ENCODE measurements at places on chromosomes 7 and 10.

DNA sequence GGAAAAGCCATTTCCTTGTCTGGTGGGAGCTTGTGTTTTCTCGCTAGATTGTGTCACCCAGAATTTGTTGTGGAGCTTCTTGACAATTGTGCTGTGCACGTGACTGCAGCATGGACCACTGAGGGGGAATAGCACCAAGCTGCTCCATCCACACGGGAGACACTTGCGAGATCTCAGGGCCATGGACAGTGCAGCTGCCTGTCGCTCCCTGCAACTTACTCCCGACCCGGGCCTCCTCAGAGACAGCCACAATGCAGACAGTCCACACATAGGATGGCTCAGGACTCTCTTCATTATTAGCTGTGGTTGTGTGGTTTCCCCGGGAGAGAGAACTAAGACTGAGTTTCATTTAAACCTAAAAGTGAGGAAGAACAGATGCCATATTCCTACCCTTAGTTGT lies 673.2 kb upstream of the GALNT17 start:
- DNase-seq: no peak

- DNase-seq: no peak
Observed at GRCh38 chr10:58892031-58892531, 284.4 kb upstream of the PHYHIPL start.

DNA sequence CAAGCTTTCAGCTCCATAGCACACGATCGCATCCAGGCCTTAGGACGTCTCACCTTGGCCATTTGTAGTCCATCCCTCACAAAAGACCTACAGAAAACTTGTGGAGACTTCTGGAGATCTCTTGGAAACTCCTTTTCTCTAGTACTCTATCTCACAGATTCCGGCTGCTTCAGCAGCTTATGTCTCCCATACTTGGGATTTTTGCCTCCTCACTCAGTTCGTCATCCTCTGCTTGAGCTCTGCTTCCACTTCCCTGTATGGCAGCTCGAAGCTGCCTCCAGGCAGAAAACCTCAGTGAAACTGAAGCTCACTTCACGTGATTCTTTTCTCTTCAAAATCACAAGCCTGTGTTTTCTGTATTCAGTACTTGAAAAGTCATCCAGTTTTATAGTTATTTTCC lies 178.7 kb upstream of the GDF10 start:
- no peak for DNase-seq

- no peak for DNase-seq
Observed at GRCh38 chr7:137970253-137970975, 31.5 kb downstream of the CREB3L2 start.

- no peak for DNase-seq
Observed at GRCh38 chr10:25831080-25831479, 102.9 kb upstream of the MYO3A start.

DNA sequence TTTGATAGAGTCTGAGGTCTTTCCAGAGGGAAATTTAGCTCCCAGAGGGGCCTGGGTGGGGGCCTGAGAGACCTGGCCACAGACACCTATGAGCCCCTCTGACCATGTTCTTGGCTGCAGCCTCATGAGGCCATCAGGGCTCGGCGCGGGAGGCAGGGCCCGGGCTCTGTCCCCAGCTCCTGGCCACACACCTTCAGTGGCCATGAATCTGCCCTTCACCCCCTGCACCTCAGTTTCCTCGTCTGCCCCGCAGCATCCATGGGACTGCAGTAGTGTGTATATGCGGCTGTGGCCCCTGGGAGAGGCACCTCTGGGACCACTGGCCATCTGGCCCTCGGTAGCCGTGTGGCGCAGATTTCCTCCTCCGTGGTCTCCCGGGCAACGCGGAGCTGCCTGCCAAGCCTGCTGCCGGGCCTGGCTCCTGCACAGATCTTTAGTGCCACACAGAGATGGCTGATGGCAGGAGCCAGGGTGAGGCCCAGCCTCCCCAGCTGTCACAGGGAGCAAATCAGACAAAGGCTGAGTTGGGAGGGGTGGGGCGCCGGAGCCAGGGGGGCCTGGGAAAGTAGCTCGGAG lies 23.6 kb upstream of the ADCYAP1R1 start:
- no peak for DNase-seq

- no peak for DNase-seq
Observed at GRCh38 chr10:80660736-80661135, 123.0 kb downstream of the SH2D4B start.

GRCh38 chr7:14858410-14858809 lies 44.1 kb downstream of the DGKB start:
- DNase-seq: no peak

DNA sequence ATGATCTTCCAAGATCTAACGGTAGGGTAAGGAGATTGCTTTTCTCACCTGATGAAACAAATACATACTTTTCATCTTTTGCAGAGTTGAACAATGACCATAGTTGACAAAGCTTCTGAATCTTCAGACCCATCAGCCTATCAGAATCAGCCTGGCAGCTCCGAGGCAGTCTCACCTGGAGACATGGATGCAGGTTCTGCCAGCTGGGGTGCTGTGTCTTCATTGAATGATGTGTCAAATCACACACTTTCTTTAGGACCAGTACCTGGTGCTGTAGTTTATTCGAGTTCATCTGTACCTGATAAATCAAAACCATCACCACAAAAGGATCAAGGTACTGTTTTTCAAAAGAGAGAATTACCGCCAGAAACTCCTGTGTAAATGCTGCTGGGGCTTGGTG lies 79.9 kb downstream of the ANKRD61 start:
- DNase-seq: no peak

DNA sequence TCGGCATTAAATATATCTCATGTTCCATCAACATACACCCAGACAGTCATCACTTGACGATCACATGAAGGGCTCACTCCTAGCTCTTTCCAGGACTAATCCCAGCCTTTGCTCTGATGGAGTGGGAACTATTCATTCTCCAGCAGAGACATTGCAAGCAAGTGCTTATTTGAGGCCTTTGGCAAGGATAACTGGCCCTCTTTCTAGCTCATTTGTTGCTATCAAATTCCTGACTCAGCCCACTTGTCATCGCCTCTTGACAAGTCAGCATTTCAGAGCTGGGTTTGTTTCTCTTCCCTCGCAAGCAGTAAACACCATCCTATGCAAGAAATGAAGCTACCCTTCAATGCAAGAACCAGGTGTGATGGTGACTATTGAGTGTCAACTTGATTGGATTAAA lies 1165.7 kb upstream of the AUTS2 start:
- DNase-seq: no peak

- peak; percentile 79 for DNase-seq
Observed at GRCh38 chr7:141012044-141012685, 2.6 kb downstream of the MRPS33 start.

DNA sequence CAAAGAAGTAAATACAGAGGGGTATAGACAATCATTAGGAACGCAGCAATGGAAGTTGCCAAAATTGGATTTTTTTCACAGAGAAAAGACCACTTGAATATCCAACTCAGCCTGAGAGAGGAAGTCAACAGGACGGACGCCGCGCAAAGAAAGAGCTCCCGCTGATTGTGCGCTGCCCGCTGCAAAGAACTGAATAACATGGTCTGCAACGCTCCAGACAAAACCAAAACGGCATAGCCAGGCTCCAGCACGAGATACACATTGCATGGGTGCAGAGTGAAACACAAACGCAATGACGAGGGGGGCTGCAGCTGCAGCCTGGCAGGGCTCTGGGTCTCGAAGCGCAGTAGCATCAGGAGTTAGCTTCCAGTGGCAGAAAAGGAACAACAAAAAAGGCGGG lies 113.9 kb upstream of the MGMT start:
- DNase-seq: no peak

GRCh38 chr10:16901106-16901505 lies 83.9 kb upstream of the RSU1 start:
- no peak for DNase-seq

DNA sequence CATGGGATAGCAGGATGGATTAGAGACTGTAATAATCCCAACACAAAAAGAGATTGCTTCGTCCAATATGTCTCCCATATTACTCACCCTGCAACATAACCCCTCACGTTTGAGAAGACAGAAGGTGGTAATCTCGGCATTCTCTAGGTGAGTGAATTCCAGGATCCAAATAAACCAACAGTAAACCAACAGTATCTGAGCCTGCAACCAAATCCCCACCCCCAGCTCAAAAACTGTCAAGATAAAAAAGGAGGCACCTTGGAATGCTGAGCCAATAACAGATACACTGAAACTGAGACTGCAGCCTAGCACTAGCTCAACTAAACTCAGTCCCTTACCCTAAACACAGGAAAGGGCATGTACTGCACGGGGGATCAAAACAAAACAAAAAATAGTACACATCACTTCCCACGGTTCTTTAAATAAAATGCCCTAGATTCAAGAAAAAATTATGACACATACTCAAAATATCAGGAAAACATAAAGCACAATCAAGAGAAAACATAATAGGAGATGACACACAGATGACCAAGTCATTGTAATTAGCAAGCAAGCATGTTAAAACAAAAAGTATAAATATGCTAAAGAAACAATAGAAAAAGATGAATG lies 28.0 kb downstream of the IPMK start:
- no peak for DNase-seq

GRCh38 chr7:1151156-1151555 lies 8.8 kb downstream of the ZFAND2A start:
- DNase-seq: no peak

GRCh38 chr10:96047004-96047649 lies 3.7 kb downstream of the CCNJ start:
- no peak for DNase-seq

DNA sequence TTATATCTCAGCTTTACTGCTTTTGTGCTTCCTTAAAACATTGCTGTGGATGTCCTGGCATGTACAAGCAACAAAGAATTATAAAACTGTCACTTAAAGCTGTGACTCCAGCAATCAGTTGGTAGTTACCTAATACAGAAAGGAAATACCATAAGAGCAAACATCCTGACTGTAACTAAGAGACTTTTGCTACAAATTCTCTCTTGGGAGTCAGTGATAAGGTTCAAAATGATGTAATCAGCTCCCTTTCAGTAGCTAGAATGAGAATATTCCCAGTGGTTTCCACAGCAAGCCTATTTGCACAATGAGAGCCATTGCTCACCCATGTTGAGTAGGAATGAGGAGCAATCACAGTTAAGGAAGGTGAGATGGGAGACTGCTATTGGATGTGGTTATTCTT lies 7.6 kb downstream of the PNLIPRP1 start:
- DNase-seq: no peak

DNA sequence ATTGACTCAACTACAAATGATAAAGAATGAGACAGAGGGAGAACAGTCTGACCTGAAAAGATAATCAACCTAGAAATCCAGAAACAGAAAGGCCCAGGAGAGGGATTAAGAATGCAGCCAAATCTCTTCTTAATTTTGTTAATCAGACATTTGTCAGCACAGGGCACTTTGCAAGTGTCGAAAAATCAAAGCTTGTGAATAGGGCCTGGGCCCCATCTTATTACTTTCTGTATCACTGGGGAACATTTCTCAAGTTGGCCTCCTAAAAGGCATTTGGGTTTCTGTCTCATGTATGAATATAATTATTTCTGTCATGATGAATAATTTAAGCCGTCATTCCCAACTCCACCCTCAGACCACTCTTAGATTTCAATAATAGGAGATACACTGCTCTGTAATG lies 308.4 kb upstream of the PRKCQ start:
- DNase-seq: no peak

DNA sequence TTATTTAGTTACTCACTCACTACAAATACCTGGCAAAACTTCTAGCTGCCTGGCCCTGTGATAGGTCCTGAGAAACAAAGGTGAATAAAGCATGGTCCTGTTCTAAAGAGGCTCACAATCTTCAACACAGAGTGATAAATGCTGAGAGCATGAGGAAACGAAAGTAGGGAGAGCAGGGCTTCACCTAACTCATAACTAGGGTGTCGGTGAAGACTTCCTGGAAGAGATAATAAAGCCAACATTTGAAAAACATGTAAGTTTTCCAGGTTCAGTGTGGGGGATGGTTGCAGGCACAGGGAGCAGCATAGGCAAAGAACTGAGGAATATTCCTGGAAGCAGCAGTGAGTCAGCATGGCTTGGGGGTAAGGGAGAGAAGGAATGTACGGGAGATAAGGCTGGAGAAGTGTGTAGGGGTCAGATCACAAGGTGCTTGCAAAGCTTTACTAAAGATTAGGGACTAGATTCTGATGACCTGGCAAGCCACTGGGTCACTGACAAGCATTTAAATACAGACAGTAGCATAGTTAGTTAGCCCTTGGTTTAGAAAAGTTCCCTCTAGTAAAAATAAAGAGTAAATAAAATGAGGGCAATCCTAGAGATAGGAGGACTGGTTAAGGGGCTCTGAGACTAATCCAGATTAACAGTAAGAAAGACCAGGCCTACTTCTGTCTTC lies 5.1 kb downstream of the KEL start:
- no peak for DNase-seq

- DNase-seq: no peak
Observed at GRCh38 chr7:84218681-84219080, 24.1 kb upstream of the SEMA3A start.

DNA sequence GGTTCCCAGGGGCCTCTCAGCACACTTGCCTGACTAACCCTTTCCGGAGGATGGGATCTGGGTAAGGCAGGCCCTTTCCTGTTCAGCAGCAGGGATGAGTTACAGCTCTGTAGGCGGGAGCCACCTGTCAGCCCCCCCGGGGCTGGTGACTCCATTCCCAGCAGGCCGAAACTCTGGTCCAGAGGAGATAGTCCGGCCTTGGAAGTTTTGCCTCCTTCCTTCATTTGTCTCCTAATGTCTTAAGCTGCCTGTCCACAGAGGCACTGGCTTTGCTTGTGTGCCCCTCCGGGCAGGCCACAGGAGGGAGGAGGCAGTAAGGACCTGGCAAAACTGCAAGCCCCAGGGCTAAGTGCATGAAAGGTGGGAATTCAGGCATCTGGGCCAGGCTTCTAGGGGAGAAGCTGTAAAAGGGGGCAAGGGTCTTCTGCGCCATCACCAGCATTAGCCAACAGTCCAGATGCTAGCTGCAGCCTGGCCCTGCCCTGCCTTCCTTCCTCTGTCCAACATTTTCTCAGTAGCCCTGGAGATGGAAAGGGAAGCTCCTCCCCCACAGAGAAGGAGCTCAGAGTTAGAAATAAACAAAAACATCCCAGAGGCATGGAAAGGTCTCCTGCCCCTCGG lies 1.2 kb downstream of the ADIRF start:
- no peak for DNase-seq

- no peak for DNase-seq
Observed at GRCh38 chr7:143406002-143406357, 2.7 kb downstream of the EPHA1 start.

GRCh38 chr7:70595370-70595754 lies 536.6 kb upstream of the GALNT17 start:
- no peak for DNase-seq

- no peak for DNase-seq
Observed at GRCh38 chr7:121084748-121085336, 96.3 kb downstream of the CPED1 start.

DNA sequence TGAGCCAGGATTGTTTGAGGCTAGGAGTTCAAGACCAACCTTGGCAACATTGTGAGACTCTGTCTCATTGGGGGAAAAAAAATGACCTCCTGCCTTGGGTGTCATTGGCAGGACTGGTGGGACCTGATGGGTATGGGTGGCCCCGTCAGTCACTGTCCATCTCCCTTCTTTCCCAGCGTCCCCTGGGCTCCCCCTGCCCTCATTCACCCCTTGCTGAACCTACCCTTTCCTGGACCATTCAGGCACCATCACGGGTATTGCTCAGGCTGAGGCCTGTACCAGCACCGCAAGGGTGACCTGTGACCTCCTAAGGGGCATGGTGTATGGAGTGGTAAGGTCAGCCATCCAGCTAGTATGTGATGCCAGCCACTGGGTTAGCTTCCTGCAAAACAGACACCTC lies 19.4 kb downstream of the ASL start:
- no peak for DNase-seq
